Activated T-cell treated with anti-CD3 and anti-CD28 coated beads for 1 hour (primary cell): ENCODE measurements at places on chromosomes 3 and 15.

DNA sequence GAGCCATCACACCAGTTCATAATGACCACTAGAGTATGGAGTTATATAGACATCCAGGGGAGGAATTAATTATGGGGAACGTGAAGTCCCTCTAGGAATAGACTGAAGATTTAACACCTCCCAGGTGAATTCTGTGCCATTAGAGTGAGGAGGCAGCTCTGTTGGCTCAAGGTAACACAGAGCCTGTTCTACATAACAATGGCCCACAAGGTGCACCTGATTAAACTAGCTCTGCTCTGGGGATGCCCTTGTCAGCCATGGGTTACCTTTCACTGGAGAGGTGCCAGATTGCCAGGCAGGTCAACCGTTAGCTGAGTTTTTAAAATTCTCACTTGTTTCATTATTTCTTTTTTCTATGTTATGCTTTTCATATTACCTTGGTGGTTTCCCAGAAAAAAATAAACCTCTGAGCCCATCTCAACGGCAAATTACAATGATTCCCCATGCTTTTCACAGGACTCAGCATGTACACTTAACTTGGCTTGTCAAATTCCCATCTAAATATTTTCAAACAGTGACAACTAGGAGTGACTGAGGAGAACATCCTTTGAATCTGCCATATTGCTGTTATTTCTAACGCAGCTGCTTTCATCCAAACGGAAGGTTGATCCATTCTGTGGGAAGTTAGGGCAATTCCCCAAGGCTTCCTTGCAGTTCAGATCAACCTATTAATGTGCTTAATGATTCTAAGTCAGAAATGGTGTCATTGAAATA lies 512.9 kb downstream of the MCTP2 start:
- no peak for DNase-seq

- DNase-seq = no peak
Observed at GRCh38 chr3:116394365-116394764, 50.9 kb downstream of the LSAMP start.

DNA sequence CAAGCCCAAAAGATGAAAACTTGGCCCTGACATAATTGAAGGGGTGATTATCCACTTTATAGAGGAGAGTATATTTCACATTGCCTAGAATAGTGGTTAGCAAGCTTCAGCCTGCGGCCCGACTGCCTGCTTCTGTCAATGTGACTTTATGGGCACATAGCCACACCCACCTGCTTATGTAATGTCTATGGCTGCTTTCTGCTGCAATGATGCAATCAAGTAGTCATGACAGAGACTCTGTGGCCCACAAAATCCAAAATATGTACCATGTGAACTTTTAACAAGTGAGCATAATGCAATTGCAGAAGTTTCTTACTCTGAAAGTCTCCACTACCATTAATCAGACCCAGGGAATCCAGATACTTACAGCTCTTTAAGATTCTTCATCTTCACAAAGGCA lies 103.1 kb downstream of the LRIG1 start:
- no peak for DNase-seq

GRCh38 chr3:38313263-38313662 lies 31.2 kb downstream of the SLC22A14 start:
- DNase-seq = no peak

DNA sequence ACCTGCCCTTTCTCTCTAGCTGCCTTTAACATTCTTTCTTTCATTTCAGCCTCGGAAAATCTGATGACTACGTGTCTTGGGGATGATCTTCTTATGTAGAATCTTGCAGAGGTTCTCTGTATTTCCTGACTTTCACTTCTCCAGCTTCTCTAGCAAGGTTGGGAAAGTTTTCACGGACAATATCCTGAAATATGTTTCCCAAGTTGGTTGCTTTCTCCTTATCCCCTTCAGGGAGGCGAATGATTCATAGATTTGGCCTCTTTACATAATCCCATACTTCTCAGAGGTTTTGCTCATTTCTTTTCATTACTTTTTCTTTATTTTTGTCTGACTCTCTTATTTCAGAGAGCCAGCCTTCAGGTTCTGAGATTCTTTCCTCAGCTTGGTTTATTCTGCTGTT lies 62.1 kb upstream of the CCDC54 start:
- DNase-seq = no peak

- no peak for DNase-seq
Observed at GRCh38 chr3:76378789-76379188, 593.4 kb upstream of the ZNF717 start.

- DNase-seq = no peak
Observed at GRCh38 chr3:43334976-43335375, 48.6 kb downstream of the SNRK start.

DNA sequence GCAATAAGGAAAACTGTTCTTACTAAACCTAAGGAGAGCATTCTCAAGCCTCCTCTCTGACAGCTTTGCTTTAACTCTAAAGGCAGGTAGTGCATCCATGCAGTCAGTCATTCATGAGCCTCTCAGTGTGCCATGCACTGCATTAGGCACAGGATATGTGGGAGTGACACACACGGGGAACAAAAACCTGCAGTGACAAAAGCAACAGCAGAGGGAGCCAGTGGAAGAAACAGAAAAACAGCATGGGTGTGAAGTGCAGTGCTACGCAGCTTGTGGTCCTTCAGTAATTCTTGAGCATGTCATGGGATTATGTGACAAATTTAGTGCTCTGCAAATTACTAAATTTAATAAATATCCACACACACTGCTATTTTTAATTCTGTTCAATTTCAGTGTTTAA lies 230.7 kb downstream of the BBX start:
- DNase-seq = no peak

- no peak for DNase-seq
Observed at GRCh38 chr15:74319596-74320351, 47.7 kb downstream of the CYP11A1 start.

DNA sequence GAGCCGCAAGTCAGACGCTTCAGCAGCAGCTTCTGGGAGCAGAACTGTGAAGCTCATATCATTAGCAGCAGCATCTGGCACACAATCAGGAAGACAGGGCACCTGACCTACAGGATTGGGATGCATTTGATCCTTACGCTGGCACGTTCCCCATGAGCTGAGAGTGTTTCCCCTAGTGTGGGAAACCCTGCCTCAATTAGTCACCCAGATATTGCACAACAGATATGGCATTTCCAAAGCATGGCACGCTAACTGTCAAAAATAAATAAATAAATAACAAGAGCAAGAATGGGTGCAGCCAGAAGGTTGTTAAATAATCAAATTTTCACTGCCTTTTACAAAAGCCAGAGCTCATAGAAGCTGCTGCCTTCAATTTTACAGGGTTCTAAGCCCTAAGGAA lies 189.6 kb upstream of the THBS1 start:
- DNase-seq = no peak

DNA sequence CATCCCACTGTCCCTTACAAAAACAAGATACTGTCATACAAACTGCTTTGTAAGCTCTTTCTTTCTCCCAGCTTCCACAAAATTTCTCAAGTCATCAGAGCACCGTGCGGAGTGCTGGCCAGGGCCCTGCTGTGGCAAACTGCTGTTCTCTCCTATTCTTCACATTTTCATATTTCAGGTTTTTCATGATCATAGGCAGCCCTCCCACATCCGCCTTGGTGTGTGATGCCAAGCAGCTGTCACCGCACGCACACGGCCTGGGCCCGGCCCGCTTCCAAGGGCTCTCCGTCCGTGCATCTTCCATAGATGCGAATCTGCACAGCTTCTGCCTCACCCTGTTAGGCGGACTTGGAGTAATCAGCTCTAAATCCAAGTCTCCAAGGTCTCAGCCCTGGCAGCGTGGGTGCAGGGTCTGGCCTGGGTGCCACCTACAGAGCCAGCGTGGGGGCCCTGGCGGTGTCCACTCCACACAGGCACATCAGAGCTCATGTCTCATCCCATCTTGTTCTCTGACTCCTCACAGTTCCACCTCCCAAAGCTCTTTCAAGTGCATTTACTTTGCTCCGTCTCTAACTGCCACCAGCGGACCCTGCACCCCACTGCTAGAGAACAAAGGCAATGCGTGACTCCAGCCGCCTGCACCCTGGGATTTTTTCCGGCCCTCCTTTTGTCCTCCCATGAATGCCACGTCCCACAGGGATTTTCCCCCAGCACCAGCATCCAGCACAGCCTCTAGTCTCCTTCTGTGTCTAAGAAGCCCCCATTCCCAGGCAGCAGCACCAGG lies 27.2 kb downstream of the CYFIP1 start:
- DNase-seq = no peak

DNA sequence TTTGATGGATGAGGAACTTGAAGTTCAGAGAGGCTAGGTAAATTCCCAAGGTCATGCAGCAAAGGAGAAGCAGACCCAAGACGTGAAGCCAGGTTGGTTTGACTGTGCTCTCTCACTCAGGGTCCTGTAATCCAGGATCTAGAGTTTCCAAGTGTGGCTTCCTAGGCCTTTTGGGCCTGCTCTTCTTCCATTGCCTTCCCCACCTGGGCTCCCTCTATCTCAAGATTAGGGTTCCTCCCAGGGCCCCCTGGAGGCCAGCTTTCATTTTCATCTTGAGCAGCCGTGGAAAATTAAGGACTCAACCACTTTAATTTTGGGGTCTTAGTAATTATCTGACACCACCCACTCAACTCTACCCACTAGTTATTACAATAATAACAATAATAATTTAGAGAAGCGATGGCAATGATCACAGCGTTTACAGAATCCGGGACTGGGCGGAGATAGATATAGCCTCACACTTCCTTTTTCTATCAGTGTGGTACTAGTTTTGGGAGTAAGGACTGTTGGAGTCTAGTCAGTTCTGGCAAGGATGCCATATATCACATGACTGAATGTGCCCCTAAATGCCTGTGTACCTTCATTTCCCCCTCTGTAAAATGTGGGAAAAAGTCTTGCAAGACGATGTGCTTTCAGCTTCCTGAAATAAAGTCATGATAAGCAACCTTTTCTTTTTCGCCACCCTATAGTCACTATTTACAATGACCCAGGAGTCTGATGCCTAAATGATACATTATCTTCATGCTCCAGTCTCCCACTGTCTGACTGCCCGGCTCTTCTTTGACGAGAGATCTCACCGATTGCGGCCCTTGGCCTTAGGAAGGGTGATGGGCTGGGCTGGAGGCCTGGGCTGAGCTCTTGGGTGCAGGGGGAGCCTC lies 30.2 kb upstream of the MAGEF1 start:
- no peak for DNase-seq

- no peak for DNase-seq
Observed at GRCh38 chr3:146550743-146551510, 6.5 kb upstream of the PLSCR1 start.

DNA sequence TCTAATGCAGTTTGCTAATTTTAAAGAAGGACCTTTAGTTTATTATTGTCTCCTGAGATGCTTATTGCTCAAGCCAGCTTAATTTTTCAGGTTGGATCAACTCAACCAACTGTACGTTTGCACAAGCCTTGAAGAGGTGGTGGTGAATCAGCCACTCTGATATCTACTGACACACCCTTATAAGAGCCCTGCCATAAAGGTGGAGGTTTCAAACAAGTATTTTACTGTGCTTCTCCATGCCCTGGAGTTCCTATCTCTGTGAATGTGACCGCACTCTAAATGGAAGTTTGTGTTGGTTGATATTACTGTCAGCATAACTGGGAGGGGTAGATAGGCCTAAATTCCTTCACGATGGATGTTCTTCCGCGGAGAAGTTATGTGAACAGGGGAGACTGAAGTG lies 297.3 kb upstream of the UBE2E1 start:
- DNase-seq = no peak

DNA sequence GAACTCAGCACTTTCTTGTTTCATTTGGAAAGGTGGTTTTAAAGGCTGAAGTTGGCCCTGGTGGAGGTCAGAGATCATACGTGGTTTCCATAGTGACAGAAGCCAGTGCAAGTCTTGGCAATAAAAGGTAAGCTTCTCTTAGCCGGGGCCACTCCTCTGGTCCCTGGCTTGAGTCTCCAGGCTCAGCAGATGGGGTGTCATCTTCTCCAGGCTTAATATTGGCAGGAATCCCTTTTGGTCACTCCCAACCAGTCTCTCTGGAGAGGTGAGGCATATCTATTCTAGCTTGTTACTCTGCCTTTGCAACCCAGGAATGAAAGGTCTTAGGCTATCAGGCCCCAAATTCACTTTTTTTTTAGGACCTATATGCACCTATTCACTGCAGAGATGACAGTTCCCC lies 4.8 kb downstream of the CYP19A1 start:
- no peak for DNase-seq

DNA sequence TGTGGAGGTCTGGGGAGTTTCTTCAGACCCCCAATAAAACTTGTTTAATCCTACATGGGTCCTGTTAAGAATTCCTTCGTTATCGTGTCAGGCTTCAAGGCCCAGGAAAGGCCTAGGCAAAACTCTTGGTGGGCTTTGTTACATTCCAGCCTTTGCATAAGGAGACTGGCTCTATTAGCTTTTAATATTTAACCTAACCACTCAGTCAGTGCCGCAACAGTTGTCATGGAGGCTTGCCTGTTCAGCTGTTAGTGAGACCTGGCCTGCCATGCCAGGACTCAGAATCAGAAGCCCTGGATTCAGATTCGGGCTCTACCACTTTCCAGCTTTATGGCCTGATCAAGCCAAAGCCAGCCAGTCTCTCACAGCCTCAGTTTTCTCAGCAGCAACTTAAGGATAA lies 19.6 kb downstream of the EIF1B start:
- DNase-seq = no peak

DNA sequence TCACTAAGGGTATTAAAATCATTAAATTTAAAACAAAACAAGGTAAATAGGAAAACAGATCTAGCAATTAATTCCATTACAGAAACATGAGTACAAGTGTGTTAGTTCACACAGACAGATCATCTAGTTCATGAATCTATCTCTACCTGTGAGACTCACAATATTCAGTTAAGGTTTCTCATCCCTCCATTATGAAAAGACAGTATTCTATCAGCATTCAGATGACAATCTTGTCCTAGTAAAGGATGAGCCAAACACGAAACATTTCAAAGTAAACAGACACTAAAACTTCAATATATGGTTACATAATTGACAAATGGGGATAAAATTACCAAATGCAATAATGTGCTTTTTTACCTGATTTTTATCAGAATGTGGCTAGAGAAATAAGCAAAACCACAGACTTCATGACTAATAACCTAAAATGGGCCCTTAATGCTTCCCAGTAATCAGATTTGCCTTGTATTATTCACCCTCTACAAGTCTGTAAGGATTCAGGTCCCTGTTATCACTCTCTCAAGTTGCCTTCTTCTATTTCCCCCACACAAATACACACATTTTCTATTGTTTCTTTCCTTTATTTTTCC lies 126.8 kb downstream of the DLG1 start:
- DNase-seq = no peak

- no peak for DNase-seq
Observed at GRCh38 chr3:8311321-8311720, 190.3 kb upstream of the LMCD1 start.

DNA sequence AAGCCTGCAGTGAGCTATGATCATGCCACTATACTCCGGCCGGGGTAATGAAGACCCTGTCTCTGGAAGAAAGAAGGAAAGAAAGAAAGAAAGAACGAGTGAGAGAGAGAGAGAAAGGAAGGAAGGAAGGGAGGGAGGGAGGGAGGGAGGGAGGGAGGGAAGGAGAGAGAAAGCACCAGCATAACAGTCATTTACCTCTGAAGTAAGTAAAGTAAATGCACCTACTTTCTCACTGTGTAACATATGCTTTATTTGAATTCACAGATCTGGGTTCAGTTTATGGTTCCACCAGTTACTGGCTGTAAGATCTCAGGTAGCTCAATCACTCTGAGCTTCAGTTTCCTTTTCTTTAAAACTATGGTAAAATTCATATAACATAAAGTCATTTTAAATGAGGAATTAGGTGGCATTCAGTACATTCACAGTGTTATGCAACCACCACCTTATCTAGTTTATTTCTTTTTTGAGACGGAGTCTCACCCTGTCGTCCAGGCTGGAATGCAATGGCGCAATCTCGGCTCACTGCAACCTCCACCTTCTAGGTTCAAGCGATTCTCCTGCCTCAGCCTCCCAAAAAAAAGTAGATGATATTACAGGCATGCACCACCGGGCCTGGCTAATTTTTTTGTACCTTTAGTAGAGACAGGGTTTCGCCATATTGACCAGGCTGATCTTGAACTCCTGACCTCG lies 16.1 kb upstream of the RAD54L2 start:
- no peak for DNase-seq
